Prostate gland (tissue), 2 donors: ENCODE measurements at places on chromosomes 6 and 20. TPM values are rescaled to one million over a fixed set of nuclear protein-coding genes. Genes with fewer than 3 reads are reported as not detected.

GRCh38 chr6:79604583-79605037 is 26.5 kb upstream of the SH3BGRL2 start:
- no peak overlapping the region for H3K27ac ChIP-seq
- H3K4me1 ChIP-seq = peaks cover 9% of the 10 kb centered on the region
- DNase-seq = no peak
- no peaks in the 10 kb centered on the region for H3K27me3 ChIP-seq
- H3K36me3 ChIP-seq = no peaks in the 10 kb centered on the region
- no peak overlapping the region for H3K4me3 ChIP-seq

The TAB2 gene
- total RNA-seq = 66.3 TPM

DNA sequence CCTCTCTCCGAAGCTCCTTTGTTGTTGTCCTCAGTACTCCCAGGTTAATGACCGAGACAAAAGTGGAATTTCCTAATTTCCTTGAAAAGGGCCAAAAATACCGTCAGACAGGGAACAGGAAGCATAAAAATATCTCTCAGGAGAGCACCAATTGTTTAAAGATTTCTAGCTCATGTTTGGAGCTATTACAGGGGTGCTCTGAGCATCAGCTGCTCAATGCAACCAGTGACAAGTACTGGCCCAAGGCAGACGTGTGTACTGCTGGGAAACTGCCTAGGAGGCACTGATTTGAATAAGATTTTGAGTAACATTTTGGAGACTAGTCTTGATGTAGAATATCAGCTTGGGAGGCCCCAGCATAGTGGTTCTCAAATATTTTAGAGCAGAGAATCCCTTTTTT is 17.3 kb downstream of the LAMA4 start:
- H3K27me3 ChIP-seq = no peaks in the 10 kb centered on the region
- H3K36me3 ChIP-seq = no peaks in the 10 kb centered on the region
- no peak overlapping the region for H3K27ac ChIP-seq

- H3K27ac ChIP-seq = no peak overlapping the region
- no peaks in the 10 kb centered on the region for H3K4me1 ChIP-seq
- DNase-seq = no peak
- no peaks in the 10 kb centered on the region for H3K27me3 ChIP-seq
- H3K36me3 ChIP-seq = no peaks in the 10 kb centered on the region
Observed at GRCh38 chr6:96787846-96788580, 49.3 kb downstream of the GPR63 start.

GRCh38 chr6:75458895-75459294 is 34.7 kb downstream of the FILIP1 start:
- no peaks in the 10 kb centered on the region for H3K4me1 ChIP-seq
- H3K27ac ChIP-seq = no peak overlapping the region
- no peaks in the 10 kb centered on the region for H3K27me3 ChIP-seq
- no peaks in the 10 kb centered on the region for H3K36me3 ChIP-seq

GRCh38 chr6:74872754-74873476 is 332.9 kb downstream of the COL12A1 start:
- DNase-seq = no peak
- H3K27ac ChIP-seq = no peak overlapping the region
- H3K4me3 ChIP-seq = no peak overlapping the region

The STK4 gene
- 14.4 TPM for total RNA-seq

DNA sequence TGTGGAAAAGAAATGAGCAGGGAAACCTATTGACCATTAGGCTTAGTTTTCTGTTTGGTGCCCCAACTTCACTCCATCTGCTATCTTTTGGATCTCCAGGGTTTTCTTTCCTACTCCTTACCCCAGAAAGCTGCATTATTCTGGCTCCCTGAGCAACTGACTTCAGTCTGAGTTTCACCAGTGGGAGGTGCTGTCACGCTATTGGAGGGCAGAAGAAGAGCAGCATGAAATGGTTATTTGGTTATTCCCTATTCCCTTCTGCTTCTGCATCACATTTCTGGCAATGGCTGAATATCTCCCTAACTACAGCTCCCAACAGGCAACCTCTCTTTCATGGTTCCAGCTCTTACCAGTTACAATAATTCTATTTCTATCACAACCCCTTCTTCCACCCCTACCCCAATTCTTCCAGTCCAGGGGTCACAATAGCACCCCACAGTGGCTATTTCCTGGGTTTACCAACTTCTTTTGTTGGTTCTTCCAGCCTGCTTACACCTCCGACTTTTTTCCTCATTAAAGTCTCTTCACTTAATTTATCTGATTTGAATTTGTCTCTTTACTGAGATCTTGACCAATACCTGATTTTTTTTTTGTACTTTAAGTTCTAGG is 311.5 kb downstream of the PLCB1 start:
- no peaks in the 10 kb centered on the region for H3K4me1 ChIP-seq
- no peaks in the 10 kb centered on the region for H3K36me3 ChIP-seq
- H3K27me3 ChIP-seq = no peaks in the 10 kb centered on the region
- no peak overlapping the region for H3K27ac ChIP-seq
- DNase-seq = no peak

The SLC32A1 gene
- not detected for total RNA-seq

The ENPP1 gene
- 18.9 TPM for total RNA-seq

The GNMT gene
- total RNA-seq = 85.9 TPM

DNA sequence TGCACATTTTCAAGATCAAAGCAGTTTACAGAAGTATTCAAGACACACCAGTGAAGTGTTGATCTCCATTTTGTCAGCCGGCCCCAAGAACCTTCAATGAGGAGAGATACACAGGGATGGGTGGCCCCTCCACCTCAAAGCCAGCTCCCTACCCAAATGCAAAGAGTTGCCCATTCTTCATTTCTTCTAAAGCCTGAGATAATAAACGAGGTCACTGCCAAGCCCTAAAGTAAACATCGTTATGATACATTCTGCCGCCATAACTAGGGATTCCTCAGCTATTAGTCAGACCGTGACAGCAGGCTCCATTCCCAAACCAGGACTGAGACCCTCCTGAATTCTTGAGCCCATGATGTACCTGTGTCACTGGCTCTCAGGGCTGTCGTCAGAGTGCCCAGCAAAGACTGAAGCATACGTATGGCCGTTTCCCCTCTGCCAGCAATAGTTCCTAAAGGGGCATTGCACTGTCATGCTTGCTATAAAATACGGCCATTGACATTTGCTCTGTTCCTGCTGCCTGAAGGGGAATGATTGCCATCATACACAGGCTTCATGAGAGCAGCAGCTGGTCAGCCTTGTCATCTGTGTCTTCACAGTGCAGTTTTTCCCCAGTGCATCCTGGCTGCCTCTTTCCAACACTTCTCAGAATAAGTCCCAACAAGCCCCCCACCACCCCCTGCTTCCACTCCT is 41.7 kb downstream of the ISM1 start:
- H3K4me1 ChIP-seq = no peaks in the 10 kb centered on the region
- no peaks in the 10 kb centered on the region for H3K27me3 ChIP-seq
- no peak overlapping the region for H3K27ac ChIP-seq
- no peak for DNase-seq

DNA sequence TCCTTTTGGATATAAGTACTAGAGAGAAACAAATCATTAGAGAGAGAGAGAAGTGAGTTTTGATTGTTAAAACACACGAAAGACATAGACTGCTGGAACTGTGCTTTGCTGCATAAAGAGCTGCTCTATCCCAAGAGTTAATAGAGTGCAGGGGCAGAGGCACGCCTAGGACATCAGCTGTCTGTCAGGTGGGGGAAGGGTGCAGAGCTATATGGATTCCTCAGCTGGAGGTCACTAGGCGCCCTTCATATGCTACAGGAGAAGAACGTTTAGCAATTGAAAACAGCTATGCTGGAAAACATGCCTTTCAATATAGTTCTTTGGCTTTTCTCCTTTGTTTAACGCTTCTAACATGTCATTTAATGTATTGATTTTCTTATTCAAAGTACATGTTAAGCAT is 169.0 kb upstream of the MCHR2 start:
- no peak overlapping the region for H3K27ac ChIP-seq
- no peak for DNase-seq
- H3K27me3 ChIP-seq = no peaks in the 10 kb centered on the region
- H3K36me3 ChIP-seq = no peaks in the 10 kb centered on the region
- H3K4me3 ChIP-seq = no peak overlapping the region

The MDFI gene
- total RNA-seq = 77.9 TPM

The TSPO2 gene
- total RNA-seq = not detected

- H3K27ac ChIP-seq = no peak overlapping the region
- no peaks in the 10 kb centered on the region for H3K4me1 ChIP-seq
- DNase-seq = no peak
- H3K36me3 ChIP-seq = no peaks in the 10 kb centered on the region
Observed at GRCh38 chr6:165782134-165782533, 119.1 kb upstream of the PDE10A start.

The PARD6B gene
- total RNA-seq = 8.3 TPM

DNA sequence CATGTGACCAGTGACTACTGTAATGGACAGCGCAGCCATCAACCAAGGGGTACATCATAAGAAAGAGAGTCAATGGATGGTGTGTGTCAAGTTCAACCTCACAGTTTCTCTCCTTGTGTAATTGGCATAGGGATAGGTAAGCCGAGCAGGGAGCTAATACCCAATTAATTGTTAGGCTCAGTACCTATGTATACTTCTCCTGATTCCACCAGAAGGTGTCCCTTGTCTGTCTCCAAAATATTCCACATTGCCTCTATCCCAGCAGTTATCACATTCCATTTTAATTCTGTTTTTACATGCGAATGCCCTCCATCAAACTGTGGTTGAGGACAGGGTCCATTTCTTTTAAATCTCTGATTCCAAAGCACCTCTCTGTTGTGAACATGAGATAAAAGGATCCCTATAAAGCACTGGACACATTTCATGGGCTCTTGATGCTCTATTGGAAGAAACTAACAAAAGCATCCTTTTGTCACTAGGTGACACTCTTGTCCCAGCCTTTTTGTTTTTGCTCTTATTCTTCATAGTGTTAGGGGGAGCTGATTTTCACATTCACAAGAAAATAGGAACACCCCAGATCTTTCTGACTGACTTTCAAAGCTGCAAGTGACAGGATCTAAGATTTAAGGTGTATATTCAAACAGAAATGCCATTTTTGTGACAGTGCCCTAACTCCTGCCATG is 38.9 kb downstream of the FBXO9 start:
- no peaks in the 10 kb centered on the region for H3K27me3 ChIP-seq
- DNase-seq = no peak
- no peak overlapping the region for H3K4me3 ChIP-seq
